ENCODE measurements at places on chromosomes 6 and 20. TPM values are rescaled to one million over a fixed set of nuclear protein-coding genes. Genes with fewer than 3 reads are reported as not detected.

The RAET1E gene
- total RNA-seq: not detected

The PACSIN1 gene
- 0.33 TPM for total RNA-seq

The MROH8 gene
- 8.3 TPM for total RNA-seq

The MYBL2 gene
- total RNA-seq: not detected

The KHDC1 gene
- total RNA-seq: 1.0 TPM

The CALHM4 gene
- total RNA-seq: not detected

The POM121L2 gene
- total RNA-seq: not detected

The PRPH2 gene
- total RNA-seq: 0.59 TPM

GRCh38 chr20:4324611-4325243, 309.4 kb upstream of the RNF24 start:
- no peak for DNase-seq

GRCh38 chr6:155055729-155056128, 60.6 kb downstream of the TIAM2 start:
- DNase-seq: no peak

GRCh38 chr6:162701551-162701950, 26.0 kb downstream of the PRKN start:
- no peak for DNase-seq

GRCh38 chr6:84002226-84002625, 31.3 kb upstream of the MRAP2 start:
- no peak for DNase-seq

GRCh38 chr6:2285510-2285909, 40.1 kb upstream of the GMDS start:
- no peak for DNase-seq

DNA sequence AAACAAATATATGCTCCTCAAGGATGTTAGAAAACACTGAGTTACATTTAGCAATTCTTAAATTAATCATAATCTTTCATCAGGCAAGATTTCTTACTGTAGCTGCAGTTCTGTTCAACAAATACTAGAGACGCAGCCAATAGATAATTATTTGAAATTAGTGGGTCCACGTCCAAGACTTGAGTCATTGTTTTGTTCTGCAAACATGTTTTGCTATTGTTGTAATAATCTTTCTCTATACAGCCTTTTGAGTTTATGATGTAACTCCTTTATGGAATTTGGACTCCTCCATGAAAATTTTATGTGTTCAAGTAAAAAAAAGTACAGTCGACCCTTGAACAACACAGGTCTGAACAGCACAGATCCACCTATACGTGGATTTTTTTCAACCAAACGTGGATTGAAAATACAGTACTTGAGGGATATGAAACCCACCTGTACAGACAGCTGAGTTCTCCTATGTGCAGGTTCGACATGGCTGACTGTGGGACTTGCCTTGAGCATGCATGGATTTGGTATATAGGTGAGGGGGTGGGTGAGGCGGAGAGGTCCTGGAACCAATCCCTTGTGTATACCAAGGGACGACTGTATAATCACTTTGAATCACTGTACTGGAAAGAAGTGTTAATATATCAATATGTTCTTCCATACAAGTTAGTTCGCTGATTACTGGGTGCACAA, 41.3 kb upstream of the SLC22A16 start:
- DNase-seq: no peak

DNA sequence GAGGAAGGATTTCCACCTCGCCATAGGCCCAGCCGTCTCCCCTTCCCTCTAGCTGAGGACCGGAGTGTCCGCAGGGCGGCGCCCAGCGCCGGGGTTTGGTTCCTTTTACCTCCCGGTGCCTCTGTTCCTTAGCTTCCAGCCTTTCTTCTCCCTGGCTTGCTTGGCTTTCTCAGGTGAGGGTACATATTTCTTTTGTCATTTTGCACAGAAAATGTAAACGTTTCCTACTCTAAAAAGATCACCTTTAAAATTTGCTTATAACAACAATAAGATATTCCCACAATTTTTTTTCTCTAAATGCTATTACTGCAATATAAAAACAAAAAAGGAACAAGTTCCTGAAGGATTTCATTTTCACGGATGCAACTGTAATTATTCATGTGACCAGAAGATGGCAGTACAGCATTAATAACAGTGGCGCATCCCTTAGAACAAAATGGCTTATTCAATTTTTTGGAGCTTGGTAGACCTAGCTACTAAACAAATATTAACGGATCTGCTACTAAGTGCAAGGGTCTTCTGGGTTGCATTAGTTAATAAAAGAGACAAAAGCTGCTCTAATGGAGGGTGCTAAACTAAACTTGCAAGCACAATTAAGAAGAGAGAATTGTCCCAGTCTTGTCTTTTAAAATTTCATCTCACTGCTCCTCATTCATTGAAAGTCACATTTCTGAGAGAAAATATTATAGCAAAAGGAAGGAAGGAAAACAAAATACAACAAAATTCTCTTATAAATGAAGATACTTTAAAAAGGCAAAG, 172.9 kb downstream of the ADGRG6 start:
- DNase-seq: no peak

DNA sequence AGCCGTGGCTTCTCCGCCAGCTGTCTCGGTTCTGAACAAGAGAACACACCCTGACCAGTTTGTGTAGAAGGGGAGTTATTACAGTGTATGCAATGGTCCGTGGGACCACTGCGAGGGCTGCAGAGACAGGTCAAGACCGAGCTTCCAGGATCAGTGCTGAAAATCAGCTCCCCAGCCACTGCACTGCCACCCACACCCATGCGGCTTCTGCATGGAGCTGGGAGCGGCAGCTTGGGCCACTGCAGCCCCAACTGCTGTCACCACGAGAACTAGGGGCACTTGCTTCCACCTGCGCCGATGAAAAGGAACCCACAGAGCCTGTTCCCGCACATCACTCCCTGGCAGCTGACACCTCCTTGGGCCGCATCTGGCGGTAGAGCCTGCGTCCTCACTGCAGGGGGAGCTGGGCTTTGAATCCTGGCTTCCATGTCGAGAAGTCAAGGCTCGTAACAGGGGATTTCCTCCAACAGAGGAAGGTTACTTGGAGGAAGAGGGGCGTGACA, 56.2 kb downstream of the TMEM242 start:
- no peak for DNase-seq

- no peak for DNase-seq
These were observed 371.8 kb downstream of the BTBD3 start for GRCh38 chr20:12289465-12289864.

- DNase-seq: no peak
These were observed 76.5 kb downstream of the ZNF217 start for GRCh38 chr20:53517146-53517545.
